ENCODE measurements at places on chromosomes 11 and 22.

GRCh38 chr11:95577716-95578460 lies 211.7 kb downstream of the FAM76B start:
- no peak for DNase-seq

DNA sequence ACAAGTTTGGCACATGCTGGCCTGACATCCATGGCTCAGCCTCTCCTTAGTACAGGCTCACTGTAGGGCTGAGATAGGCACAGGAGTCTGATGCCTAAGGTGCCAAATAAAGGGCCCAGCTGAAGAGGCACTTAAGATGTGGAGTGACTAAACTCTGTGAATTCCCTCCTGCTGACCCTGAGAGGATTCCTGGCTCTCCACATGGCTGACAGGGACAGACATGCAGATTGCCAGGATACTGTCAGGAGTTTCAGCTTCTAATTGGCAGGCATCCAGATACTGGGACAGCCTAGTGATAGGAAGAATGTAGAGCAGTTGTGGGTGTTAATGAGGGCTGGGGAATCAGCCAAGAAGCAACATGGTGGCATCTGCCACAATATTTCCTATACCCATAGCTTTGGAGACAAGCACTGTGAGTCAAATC lies 558.7 kb downstream of the INSC start:
- no peak for DNase-seq

DNA sequence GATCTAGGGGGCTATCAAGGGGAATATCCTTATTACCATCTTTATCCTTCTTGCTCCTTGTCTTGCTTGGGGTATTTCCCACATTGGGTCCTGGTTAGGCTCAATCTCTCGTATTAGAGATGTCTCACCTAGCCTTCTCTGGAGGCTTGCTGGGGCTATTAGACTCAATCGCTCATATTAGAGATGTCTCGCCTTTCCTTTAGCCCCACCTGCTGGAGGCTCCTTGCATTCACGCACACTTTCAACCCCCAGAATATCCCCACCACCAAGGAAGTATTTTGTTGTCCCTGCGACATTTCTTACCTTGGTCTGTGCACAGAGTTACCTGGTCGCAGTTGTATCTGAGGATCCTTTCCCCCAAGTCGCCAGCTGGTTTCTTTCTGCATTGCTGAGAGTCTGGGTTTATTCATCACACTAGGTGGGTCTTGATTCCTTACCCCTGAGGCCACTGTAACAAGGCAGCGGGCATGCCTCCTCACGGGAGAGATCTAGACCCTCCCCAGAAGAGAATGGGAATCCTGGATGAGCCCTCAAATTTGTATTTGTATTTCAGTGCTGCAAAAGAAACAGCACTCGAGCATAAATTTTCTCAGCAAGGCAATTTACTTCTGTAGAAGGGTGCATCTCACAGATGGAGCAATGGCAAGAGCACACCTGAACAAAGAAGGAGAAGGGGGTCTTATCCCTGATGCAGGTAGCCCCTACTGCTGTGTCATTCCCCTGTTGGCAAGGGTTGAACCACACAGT lies 15.9 kb upstream of the HYLS1 start:
- no peak for DNase-seq

DNA sequence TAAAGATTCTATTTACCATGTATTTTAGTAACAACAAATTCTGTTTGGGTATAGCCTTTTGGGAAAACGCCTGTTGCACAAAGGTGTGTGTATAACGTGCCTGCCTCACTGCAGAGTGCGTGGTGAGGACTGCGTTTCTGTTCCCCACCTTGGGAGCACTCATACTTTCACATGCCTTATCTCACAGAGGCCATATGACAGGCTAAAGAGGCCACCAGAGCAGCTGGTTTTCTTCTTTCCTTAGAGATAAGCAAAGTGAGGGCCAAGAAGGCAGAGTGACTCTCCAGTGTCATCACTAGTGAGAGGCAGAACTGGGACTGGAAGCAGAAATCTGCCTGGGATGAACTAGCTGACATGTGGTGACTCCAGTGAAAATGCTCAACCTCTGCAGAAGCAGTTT lies 369.2 kb upstream of the NARS2 start:
- no peak for DNase-seq

- DNase-seq, result no peak
Measured at GRCh38 chr11:83054001-83054400, 17.7 kb downstream of the RAB30 start.
